ENCODE measurements at places on chromosomes 12 and 14. TPM values are rescaled to one million over a fixed set of nuclear protein-coding genes. Genes with fewer than 3 reads are reported as not detected.

The SERPINA9 gene
- total RNA-seq: not detected

The OR4E2 gene
- not detected for total RNA-seq

The ATP2B1 gene
- total RNA-seq: 18.2 TPM

The ZBTB42 gene
- total RNA-seq: 2.9 TPM

The MYF5 gene
- not detected for total RNA-seq

The RNF212B gene
- not detected for total RNA-seq

The IL26 gene
- total RNA-seq: 8.3 TPM

The CLEC4A gene
- 3.5 TPM for total RNA-seq

The ARMH4 gene
- total RNA-seq: not detected

The AICDA gene
- not detected for total RNA-seq

The KSR2 gene
- total RNA-seq: 0.02 TPM

The C12orf42 gene
- not detected for total RNA-seq

The MYH6 gene
- 0.60 TPM for total RNA-seq

The LBHD2 gene
- total RNA-seq: not detected

The LRP1-AS gene
- not detected for total RNA-seq

The PTPRR gene
- total RNA-seq: not detected

The GPR65 gene
- total RNA-seq: 15.2 TPM

The FAM90A1 gene
- 0.11 TPM for total RNA-seq

The DENND5B gene
- total RNA-seq: 0.18 TPM

The CCDC38 gene
- total RNA-seq: 0.57 TPM

The KRR1 gene
- 149 TPM for total RNA-seq

The KANSL2 gene
- total RNA-seq: 45.9 TPM

The KERA gene
- not detected for total RNA-seq

The POP5 gene
- total RNA-seq: 34.7 TPM

The LTBP2 gene
- total RNA-seq: not detected

The SCN8A gene
- total RNA-seq: 0.84 TPM

The TOMM20L gene
- not detected for total RNA-seq

The PRICKLE1 gene
- total RNA-seq: not detected

The GPR135 gene
- 2.1 TPM for total RNA-seq

The BDKRB1 gene
- total RNA-seq: not detected

The AQP2 gene
- not detected for total RNA-seq

The UBR7 gene
- total RNA-seq: 75.8 TPM

The ADAMTS20 gene
- total RNA-seq: not detected

The OTX2 gene
- not detected for total RNA-seq

The CIROP gene
- total RNA-seq: not detected

The ADAM20 gene
- 0.56 TPM for total RNA-seq

The ABCC9 gene
- total RNA-seq: not detected

The HSPA2 gene
- 8.2 TPM for total RNA-seq

The CLEC7A gene
- 0.09 TPM for total RNA-seq

The SIRT4 gene
- 3.3 TPM for total RNA-seq

The ANKRD33 gene
- total RNA-seq: not detected

The PLD4 gene
- total RNA-seq: 0.04 TPM

The SIX6 gene
- total RNA-seq: not detected

The FBXW8 gene
- total RNA-seq: 3.1 TPM

The DPPA3 gene
- total RNA-seq: not detected

The CCDC197 gene
- total RNA-seq: 0.49 TPM

The DLK1 gene
- not detected for total RNA-seq

The TAS2R42 gene
- total RNA-seq: not detected
